ENCODE measurements at places on chromosomes 1 and 21.

GRCh38 chr1:46797696-46798470, 963 bp upstream of the CYP4B1 start:
- no peak for DNase-seq

- DNase-seq, result no peak
Observed at GRCh38 chr21:20591284-20591683, 406.9 kb upstream of the NCAM2 start.

GRCh38 chr1:33260439-33260838, 4.1 kb downstream of the ZNF362 start:
- DNase-seq, result no peak

DNA sequence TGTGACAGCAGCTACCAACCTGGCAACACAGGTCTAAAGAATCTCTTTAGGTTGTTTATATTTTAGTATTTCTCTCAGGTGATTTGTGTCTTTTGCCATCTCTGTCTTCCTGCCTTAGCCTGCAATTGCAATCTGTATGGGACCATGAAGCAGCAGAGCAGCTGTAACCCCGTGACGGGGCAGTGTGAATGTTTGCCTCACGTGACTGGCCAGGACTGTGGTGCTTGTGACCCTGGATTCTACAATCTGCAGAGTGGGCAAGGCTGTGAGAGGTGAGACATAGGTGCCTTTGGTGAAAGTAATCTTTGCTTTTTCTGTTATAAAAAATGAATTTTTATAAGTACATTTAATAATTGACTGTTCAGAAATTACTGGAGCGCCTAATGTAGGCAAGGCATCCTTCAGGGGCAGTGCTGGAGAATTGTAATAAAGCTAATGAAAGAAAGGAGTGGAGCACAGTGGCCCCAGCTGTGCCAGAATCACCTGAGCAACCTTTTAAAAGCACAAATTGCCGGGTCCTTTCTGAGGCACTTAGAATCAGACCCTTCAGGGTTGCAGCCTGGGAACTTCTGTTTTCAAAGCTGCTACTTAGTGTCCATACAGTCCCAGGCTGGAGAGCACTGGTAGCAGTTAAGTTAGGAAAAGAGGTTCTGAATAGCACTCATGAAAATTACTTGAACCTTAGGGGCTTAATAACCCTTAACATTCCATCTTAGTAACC, 60.6 kb upstream of the LAMC2 start:
- no peak for DNase-seq

- no peak for DNase-seq
Observed at GRCh38 chr1:218946147-218946546, 227.5 kb upstream of the LYPLAL1 start.

DNA sequence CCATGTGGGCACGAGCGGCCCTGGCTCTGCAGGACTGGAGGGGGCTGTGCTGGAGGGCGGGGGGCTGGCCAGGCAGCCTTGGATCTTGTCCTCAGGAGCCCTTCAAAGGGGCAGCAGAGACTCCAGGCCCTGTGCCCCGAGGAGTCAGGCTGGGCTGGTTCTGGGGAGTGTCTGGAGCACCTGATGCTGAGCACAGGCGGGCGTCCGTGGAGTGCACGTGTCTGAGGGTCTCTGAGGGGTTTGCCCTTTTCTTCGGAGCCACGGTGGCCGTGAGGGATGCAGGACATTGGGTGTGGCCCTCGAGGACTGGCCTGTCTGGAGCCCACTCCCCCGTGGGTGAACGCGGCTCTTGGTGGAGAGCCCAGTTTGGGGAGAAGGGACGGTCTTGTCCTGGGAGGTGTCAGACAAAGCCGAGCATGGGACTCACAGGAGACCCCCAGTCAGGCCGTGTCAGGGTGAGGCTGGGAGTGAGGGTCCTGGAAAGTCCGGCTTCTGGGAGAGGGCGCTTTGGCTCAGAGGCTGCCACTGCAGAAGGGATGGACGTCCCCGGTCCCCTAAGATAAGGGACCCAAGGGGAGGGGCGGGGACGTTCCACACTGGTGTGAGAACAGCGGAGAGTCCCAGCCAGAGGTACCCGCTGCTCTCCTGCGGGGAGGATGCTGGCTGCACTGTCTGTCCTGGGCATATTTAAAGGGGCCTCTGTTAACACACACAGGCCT, 60.8 kb downstream of the COL18A1 start:
- no peak for DNase-seq

- no peak for DNase-seq
Observed at GRCh38 chr1:217184854-217185253, 446.0 kb downstream of the GPATCH2 start.

All from stimulated activated CD8-positive, alpha-beta memory T cell treated with anti-CD3 and anti-CD28 coated beads, Interleukin-12 subunit alpha, Interleukin-12 subunit beta, amount 100 ng/mL, for 4 hours (primary cell).